HS-27A (cell line): ENCODE measurements at places on chromosomes 3 and 15.

- DNase-seq: no peak
Measured at GRCh38 chr3:28947751-28948150, 333.1 kb upstream of the RBMS3 start.

GRCh38 chr3:11435440-11436165, 163.4 kb downstream of the ATG7 start:
- no peak for DNase-seq

DNA sequence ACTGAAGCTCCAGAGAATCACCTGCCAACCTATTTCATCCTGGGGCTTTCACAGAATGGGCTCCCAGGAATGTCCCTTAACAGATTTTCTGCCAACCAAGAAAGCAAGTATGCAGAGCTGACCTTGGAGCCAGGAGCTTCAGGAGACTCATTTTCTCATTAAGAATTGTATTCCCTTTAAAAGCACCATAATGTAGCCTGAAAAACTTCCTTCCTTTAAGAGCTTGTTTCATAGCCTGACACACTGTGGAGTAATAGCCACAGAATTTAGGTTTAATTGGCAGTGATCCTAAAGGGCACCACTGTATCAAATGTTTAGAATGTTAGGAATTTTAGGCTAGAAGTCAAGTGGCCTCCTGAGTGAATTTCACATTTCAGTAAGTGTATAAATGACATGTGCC, 309.8 kb downstream of the GBE1 start:
- peak; percentile 87 for DNase-seq

DNA sequence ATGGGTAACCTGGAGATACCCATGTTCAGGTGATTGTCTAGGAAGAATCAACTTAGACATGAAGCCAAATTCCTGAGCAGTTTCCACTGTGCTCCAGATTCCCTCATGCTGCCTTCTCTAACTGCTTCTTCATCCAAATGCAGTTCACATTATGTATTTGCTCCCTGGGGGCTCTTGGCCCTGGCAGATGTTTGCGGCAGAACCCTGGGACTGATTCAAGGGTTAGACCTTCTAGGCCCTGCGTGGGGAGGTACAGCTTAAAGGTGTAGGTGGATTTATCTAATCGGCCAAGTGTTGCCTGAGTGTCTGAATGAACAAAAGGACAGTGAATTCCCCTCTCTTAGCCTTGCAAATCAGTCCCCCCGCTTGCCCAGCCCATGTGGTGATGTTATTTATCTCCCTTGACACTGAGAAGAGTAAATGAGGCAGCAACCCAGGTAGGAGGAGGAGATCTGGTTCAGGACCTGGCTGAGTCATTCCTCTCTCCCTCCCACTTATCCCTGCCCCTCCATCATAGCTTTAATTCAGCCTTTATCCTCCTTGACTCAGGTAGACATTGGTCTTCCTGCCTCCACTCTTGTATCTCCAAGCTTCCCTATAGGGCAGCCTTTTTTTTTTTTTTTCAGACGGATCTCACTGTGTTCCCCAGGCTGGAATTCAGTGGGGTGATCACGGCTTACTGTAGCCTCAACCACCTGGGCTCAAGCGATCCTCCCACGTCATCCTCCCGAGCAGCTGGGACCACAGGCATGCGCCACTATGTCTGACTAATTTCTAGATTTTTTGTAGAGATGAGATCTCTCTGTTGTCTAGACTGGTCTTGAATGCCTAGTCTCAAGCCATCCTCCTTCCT, 54.8 kb downstream of the MAGEF1 start:
- peak; percentile 47 for DNase-seq

- DNase-seq: no peak
Measured at GRCh38 chr3:4517643-4518311, 24.6 kb downstream of the ITPR1 start.

GRCh38 chr15:39404767-39405181, 176.1 kb upstream of the THBS1 start:
- DNase-seq: peak; percentile 40

- no peak for DNase-seq
Measured at GRCh38 chr15:96804754-96805153, 474.3 kb downstream of the NR2F2 start.
